ENCODE measurements at places on chromosomes 1 and 21.

DNA sequence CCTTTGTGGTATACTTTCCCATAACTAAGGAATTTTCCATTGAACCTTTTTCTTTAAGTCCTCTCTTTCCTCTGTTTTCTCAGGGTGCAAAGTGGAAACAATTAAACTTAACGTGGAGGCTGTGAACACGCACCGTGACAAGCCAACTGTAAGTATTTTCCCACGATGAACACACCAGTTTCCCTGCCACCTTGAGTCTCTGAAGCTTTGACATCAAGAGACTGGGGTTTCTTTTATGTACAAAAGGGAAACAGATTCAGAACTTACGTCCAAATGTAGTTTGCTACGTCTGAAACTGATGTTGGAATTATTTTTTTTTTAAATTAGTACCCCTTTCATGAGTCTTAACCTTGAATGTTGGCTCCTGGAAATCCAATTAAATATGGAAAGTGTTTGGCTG is 17.2 kb upstream of the C4BPB start:
- DNase-seq: no peak

GRCh38 chr1:224502459-224503160 is 68.0 kb upstream of the WDR26 start:
- no peak for DNase-seq

DNA sequence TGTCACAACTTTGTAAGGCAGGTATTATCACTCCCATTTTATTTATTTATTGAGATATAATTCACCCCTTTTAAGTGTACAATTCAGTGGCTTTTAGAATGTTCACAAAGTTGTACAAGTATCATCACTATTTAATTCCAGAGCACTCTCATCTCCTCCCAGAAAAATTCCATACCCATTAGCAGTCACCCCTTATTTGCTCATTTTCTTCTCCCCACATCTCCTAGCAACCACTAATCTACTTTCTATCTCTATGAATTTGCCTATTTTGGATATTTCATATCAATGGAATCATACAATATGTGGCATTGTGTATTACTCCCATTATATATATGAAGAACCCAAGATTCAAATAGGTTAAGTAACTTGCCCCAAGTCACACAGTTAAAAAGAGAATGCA is 7.0 kb downstream of the DSTYK start:
- no peak for DNase-seq

DNA sequence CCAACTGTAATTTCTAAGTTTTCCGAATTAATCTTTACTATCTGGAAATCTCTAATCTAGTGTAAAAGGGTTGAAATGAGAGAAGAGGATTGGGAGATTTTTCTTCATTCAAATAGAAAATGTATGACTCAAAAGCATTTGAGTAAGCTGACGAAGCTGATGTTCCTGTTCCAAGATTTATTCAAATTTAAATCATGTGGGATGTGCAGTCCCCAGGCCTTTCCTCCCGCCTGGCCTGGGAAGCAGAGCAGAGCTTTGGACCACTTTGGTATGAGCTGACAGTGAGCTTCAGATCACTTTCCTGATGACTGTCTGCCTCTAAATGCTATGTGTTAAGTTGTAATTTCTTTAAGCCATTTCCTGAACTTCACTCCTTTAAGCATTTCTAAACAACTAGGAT is 192.0 kb downstream of the DHRS3 start:
- DNase-seq: no peak

DNA sequence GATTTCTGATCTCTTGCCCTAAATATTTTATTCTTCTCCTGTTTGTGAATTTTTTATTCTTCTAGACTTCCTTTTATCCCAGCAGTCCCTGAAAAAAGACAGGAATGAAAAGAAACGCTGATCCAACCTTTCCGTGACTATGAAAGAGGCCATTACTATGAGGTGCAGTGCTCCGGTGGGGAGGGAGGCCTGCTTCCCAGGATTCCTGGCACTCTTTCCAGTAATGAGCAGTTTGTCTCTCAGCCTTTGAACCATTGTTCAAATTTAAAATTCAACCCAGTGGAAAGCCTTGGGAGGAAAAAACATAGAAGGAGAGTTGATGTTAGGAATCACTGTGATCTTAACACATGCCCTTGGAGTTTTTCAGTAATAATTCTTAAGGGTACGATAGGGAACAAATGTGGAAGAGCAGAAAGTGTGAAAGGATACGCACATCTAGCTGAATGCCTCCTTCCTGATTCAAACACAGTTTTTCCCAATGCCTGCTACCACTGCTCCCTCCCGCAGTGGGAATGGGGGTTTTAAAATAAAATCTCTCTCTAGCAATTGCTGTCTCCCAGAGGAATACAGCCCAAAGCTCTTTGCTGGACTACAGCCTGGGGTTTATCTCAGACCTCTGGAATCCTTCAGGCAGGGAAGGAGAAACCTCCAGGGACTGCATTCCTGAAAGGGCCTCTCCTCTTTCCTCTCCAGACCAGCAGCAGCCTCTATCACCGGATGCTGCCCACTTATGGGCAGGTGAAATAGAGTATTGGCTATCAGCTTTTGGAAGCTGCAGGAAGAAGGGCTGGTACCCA is 6.1 kb downstream of the IER5 start:
- no peak for DNase-seq

- no peak for DNase-seq
Observed at GRCh38 chr1:197911111-197911856, 5.9 kb upstream of the LHX9 start.

DNA sequence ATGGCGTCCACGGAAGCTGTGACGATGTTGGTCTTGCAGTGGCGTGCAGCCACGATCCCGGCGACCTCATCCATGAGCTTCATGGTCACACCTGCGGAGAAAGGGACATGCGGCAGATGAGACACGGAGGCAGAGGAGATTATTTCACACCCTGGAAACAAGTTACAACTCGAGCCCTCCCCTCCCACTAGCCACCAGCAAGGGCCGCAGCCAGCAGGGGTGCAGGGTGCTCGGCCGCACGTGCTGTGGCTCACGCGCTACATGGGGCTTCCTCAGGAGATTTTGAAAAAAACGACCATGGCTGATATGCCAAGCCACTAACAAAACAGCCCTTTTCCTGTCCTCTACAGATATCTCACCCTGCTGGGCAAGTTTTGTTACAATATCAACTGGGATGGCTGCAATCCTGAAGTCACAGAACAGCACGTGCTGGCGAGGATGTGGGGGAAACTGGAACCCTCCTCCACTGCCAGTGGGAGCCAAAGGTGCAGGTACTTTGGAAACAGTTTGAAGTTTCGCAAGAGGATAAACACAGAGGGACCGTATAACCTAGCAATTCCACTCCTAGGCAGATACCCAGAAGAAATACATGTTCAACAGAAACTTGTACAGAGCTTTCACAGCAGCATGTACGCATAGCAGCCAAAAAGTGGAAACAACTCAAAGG is 34.1 kb upstream of the GPR153 start:
- no peak for DNase-seq

- DNase-seq: no peak
Observed at GRCh38 chr1:94050254-94050653, 70.7 kb downstream of the ABCA4 start.
